ENCODE measurements at places on chromosomes 2 and 18.
A peak's percentile ranks its signal among the peaks of the same experiment; 100 is the strongest.

- DNase-seq = no peak
Observed at GRCh38 chr2:176147210-176147799, 4.0 kb upstream of the HOXD4 start.

- DNase-seq = no peak
Observed at GRCh38 chr2:126736133-126736874, 80.3 kb downstream of the GYPC start.

DNA sequence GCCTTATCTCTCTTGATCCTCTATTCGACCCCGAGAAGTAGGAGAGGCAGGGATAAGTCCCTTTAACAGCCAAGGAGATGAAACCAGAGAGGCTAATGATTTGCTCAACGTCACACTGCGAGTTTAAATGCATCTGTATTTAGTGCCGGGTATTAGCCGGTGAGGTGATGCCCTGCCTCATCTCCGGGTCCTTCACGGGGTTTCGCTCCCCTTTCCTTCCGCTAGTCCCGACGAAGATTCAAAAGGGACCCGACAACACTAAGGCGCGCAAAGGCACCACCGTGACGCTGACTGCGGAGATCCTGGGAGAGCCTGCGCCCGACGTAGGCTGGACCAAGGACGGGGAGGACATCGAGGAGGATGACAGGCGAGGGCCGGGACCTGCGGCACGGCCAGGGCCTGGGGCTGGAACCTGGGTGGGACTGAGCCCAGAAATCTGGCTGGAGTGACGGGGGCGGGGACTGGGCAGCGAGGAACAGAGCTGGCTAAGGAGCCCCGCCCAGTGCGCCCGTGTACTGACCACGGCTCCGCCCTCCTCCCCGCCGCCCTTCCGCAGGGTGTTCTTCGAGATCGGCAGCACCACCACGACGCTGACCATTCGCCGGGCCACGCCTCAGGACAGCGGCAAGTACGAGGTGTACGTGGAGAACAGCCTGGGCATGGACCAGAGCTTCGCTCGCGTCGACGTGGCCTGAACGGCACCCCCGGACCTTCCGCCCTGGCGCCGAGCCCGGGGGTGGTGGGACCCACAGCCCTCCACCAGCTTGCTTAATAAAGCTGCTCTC, 1.0 kb upstream of the GMPPA start:
- peak; percentile 55 for DNase-seq

DNA sequence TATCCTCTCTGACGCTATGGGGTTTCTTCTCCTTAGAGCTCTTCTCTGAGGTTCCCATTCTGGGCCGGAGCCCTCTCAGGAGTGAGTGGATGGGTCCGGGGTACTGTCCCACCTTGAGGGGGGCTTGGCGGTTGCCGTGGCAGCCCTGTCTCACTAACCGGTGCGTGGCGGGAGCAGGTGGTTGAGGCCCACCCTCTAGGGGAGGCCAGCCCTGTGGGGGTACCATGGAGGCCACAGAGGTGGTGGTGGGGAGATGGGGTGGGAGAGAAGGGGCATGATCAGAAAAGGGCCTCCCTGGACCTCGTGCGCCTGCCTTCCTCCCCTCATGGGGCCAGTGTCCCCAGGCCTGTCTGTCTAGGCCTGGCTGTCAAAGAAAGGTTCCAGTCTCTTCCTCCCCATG, 22.3 kb downstream of the IGFBP5 start:
- DNase-seq = no peak

GRCh38 chr2:204693262-204693661, 148.0 kb downstream of the PARD3B start:
- DNase-seq = no peak

DNA sequence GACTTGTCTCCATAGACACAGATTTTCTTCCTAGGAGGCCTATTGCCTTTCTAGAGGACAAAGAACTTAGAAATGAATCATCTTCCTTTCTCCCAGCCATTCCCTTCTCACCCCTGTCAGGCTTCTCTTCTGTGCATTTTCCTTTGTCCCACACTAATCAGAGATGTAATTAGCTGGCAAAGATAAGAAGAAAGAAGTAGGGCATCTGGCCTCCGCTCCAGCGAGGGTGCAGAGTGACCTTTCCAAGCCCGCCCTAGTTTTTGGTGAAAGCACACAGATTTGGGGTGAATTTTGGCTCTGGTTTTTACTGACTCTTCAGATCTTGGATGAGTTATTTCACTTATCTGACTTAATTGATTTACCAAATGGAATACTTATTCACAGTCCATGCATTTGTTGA, 626.5 kb downstream of the ZEB2 start:
- no peak for DNase-seq

DNA sequence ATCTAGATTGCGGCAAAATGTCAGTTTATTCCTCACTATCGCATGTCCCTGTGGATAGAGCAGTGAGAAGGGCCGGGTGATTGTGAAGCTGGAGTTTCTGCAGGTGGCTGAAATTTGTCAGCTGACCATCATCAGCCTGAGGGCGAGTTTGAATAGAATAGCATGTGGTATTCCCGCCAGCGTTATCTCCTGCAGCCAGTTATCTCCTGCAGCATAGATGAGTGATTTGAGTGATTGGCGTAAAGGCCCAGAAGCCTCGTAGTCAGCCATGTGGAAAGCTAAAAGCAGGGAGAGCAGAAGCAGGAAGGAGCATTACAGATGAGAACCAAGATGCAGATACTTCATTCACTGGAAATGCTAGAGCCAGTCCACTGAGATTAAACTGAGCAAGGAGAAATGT, 65.5 kb downstream of the CABLES1 start:
- no peak for DNase-seq

GRCh38 chr2:69013840-69014821, 1.2 kb downstream of the ANTXR1 start:
- no peak for DNase-seq

DNA sequence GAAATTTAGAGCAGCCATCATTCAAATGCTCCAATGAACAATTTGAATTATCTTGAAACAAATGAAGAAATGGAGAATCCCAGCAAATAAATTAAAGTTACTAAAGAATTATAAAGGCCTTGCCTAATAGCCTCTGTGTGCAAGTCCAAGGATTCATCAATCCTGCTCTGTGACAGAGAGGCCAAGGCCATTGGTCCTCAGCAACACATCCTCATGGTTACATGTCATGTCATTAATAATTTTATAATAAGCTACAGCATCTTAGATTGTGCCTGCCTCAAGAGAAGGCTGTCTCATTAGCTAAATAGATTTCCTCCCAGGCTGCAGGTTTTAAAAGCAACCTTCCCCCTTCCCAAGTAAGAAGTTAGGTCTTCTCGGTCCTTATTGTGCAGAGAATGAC, 611.6 kb downstream of the FBXO15 start:
- DNase-seq = no peak

DNA sequence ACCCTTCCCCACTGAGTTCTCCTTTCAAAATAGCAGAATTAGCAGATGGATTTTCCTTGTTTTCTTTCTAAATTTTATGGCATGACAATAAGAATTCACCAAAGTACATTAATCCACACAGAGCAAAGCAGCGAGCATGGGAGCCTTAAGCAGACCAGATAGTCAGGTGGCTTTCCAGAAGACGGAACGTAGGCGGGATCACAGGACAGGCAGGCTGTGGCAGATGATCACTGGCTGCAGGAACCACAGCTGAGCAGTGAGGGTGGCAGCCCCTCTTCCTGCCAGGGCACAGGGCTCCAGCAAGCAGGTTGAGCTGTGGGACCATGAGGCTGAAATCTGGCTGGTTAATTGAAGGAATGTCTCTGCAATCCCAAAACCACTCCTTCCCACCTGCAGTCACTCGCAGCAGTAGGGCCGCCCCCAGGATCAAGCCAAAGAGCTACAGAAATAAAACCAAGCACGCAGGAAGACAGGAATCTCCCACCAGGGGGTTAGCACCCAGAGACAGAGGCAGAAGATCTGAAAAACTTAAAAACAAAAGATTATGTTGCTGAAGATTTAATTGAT, 259.9 kb downstream of the EIPR1 start:
- no peak for DNase-seq

GRCh38 chr2:65267008-65267407, 39.4 kb downstream of the ACTR2 start:
- DNase-seq = no peak

DNA sequence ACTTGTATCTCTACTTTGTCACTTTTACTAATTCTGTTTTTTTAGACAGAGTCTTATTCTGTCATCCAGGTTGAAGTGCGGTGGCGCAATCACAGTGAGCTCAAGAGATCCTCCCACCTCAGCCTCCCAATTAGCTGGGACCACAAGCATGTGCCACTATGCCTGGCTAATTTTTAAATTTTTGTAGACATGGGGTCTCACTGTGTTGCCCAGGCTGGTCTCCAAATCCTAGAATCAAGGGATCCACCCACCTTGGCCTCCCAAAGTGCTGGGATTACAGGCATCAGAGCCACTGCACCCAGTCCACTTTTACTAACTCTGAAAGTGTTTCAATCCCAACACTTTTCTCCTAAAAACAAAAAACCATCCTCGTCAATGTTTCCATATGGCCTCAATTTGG, 94.9 kb downstream of the MALT1 start:
- DNase-seq = no peak

DNA sequence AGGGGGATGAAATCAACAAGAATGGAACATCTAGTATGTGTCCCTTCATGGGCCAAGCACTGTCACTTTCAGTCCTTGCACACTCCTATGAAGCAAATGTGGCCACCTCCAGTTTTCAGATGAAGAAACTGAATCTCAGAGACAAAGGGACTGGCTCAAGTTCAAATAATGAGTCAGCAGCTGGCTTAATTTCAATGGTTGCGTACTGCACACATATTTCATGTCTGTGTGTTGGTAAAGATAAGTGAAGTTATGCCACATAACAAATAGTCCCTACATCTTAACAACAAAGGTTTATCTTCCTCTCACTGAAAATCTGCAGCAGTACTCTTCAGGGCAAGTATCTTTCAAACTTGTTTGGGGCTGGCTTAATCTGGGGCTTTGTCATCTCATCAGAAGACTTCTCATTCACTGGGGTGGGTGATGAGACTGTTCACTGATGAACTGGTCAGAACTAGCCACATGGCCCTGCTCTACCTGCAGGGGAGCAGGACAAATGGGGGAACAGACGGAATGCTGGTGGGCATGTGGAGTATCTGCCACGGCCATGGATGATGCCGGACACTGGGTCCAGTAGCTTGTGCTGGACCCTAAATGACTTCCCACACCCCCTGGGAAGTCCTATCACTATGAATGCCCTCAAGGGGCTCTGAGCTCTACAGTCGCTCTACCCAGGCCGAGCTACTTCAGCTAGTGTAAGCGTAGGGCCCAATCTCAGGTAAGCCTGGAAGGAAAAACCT, 263.2 kb downstream of the CYP26B1 start:
- DNase-seq = no peak

DNA sequence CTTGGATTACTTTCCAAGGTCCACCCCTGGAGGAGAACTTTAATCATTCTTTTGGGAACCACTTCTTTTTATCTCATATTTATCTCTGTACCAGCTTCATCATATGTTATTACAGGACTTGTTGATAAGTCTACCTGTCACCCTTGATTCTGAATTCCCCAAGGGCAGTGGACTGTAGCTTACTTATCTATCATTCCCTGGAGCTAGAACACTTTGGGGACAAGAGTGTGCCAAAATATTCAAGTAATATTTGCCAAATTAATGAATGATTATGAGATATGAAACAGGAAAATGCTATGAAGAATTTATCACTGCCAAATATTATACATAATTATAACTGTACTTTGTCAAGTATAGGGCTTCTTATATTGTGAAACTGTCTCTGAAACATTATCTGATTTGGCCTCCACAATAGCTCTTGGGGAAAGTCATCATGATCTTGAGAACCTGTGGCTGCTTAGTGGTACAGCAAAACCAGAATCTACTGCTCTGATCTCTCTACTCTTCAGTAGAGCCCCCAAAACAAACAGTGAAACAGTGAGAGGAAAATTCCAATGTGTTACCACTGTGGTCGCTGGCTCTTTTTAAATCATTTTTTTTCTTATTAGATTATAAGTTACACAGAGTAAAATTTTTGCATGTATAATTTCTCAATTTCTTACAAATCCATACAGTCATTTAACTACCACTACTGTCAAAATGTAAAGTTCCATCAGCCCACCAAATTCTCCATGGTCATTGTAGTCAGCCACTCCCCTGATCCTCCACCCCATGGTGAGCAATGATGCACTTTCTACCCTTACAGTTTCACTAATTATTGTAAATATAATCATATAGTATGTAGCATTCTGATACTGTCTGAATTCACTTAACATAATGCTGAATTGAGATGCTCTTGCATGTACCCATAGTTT, 197.5 kb downstream of the PIEZO2 start:
- DNase-seq = no peak

DNA sequence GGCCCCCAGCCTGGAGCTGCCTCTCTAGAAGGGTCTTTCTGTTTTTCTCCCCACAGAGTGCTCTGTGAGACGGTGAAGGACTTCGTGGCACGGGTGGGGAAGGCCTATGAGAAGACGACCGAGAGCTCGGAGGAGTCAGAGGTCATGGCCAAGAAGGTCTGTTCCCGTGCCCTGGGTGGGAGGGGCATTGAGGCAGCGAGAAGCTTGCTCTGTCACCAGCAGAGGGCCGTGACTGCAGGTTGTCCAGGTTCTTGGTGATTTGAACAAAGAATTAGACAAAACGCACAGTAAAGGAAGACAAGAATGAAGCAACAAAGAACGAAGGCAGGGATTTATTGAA, 93.9 kb downstream of the DGKD start:
- peak; percentile 13 for DNase-seq

- DNase-seq = peak; percentile 75
Observed at GRCh38 chr2:240913810-240914644, 7.9 kb downstream of the CROCC2 start.

DNA sequence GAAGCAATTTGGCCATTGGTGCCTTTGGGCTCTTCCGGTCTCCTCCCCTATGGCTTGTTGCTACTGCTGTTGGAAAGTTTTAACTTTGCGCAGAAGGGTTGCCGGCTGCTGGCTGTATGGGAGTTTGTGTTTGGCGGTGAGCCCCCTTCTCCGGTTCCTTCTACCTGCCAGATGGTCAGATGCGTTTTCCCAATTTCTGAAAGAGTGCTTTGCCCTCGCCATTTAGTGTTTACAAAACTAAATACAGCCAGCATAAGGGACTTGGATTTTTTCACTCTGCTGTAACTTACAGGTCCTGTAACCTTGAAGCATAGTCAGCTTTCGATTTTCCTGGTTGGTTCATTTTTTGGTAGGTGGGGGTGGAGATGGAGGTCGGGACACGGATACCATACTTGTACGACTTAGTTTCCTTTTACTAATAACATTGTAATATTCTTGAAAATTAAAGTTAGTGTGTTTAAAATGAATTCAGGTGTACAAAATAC, 604 bp downstream of the COQ10B start:
- no peak for DNase-seq

DNA sequence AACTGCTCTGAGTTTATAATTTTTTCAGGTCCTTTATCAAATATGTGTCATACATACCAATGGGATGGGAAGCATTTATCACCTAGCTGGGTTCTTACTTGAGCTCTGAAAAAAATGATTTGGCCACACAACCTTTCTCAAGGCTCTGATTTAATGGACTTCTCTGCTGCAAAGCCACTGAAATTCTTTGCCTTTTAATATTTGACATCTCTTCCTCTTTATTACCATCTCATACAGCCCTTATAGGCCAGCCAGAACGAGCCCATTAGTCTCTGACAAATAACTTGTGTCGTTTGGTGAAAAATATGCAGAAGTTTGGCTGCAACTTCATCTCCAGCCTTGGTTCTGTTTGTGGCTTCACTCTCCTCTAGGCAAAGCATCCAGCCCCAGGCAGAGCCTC, 249.1 kb downstream of the ATAD2B start:
- DNase-seq = no peak
